ENCODE measurements at places on chromosomes 4 and X.

DNA sequence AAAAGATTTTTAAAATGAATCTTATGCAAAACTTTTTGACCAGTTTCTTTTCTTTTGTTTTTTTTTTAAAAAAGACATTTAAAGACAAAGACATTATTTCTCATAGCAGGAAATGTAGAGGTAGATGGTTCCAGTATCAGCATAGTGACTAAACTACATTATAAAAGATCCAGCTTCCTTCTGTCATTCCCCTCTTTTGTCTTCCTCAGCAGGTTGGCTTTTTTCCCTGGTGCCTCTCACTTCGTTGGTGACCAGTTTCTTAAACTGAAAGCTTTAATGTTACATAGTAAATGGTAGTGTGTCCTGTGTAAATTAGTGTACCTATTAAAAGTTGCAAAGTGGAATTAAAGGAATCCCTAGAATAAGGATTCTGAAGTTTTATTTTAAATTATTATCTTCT lies 36.1 kb downstream of the DCK start:
- no peak for DNase-seq

DNA sequence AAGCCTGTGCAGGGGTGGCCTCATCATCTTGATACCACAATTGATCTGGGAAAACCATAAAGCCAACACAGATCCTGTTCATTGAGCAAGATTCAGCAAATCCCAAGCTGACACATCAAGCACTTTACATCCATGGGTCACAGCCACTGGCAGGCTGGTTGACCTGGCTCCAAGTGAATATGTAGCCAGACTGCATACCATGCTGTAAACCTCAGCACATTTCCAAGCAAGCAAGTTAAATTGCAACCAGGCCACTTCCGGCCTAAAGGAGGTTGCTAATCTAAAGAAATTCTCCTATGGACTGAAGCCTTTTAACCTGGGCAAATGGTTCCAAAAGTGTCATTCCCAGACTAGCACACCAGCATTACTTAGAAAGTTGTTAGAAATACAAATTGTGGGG lies 54.4 kb upstream of the USP26 start:
- DNase-seq = no peak

- DNase-seq = no peak
Measured at GRCh38 chr4:67879486-67879885, 4.3 kb downstream of the TMPRSS11D start.

- no peak for DNase-seq
Measured at GRCh38 chr4:122661176-122662160, 40.6 kb upstream of the IL21 start.

DNA sequence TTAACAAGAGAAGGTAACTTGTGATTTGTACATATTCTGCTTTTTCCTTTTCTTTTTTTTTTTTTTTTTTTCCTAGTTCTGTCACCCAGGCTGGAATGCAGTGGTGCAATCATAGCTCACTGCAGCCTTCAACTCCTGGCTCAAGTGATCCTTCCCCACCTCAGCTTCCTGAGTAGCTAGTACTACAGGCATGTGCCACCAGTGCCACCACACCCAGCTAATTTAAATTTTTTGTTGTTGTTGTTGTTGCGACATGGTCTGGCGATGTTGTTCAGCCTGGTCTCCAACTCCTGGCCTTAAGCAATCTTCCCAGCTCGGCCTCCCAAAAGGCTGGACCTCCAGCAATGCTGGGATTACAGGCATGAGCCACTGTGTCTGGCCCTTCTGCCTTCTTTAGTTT lies 1.5 kb upstream of the TACR3 start:
- no peak for DNase-seq

GRCh38 chr4:152605641-152606335 lies 69.9 kb upstream of the FBXW7 start:
- DNase-seq = no peak

DNA sequence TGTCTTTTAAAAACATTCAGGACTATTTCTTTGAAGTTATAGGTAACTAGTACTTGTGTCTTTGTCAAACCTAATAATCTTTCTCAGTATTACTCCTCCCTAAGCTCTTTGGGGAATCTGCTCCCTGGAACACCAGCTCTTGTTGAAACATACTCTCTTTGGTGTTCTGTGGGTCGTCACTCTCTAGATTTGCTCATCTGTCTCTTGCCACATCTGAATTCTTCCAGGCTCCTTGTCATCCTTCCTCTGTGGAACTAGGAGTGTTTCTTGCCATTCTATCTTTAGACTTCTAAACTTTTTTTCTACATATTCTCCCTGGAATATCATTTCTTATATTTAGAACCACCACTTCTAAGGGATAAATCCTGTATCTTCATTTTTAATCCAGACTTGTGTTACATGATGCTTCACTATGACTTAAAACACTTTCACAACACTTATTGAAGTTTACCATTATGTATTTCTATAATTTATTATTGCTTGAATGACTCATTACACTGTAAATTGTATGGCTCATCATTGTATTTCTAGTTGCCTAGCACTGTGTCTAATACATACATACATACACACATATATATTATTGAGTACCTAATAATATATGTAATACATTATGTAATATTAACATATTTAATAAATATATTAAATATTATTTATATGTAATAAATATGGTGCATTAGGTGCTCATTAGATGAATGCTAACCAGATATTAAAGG lies 186.1 kb downstream of the TMA16 start:
- no peak for DNase-seq

DNA sequence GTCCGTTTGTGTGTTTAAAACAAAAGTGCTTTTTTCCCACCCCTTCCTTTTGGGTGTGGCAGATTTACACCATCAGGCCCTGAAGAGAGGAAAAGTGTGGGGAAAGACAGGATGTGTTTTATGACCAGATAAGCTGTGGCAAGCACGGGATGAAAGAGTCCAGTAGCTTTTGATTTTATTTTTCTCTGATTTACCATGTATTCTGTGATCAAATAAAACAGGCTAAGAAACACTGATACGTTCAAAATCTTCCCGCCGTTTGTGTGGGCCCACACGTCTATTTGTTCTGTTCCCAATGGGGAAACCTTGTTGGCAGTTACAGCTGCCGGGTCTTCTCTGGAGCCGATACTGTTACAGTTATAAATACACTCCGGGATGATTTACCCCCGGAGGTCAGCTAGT lies 10.8 kb downstream of the LRP2BP start:
- DNase-seq = no peak

DNA sequence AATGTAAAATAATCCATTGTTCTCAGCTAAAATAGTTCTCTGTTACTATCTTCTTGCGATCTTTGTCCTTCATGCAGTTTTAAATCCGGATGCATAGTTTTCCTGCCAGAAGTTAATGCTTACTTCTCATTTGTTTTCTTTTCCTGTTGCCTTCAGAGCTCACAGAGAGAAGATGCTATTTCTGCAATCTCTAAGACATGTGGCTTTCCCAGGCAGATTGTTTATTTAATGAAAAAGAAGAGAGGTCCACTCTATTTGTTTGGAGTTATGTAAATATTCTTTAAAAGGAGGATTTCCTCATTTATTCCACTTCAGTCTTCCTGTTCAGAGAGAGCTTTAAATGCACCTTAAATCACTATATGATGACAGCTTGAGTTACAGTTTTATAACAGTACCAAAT lies 39.3 kb upstream of the HPGD start:
- DNase-seq = no peak

DNA sequence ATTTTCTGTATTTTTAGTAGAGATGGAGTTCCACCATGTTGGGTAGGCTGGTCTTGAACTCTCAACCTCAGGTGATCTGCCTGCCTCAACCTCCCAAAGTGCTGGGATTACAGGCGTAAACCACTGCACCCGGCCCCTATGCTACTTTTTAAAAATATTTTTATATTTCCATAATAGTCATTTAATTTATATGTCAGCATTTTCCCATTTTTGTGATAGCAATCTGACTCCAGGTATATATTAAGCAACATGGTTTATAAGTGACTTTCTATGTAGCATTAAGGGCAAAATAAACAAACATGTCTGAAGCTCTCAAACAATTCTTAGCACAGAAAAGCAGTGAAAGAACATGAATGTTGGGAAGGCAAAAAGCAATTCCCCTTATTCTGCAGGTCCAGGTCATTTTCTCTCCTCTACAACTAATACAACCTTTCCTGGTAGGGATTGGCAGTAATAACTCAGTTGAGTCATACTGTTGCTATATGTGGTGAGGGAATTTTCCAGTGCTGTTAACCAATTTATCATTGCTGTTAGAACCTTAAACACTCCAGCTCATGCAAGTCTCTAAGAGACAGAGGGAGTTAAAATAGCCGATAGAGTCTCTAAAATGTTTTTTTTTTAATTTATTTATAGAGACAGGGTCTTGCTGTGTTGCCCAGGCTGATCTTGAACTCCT lies 24.0 kb downstream of the SMIM14 start:
- DNase-seq = no peak

GRCh38 chr4:172998527-172999469 lies 169.8 kb upstream of the GALNT7 start:
- DNase-seq = no peak

- no peak for DNase-seq
Measured at GRCh38 chr4:164902608-164903007, 25.6 kb downstream of the APELA start.

- no peak for DNase-seq
Measured at GRCh38 chr4:108556588-108557200, 63.7 kb upstream of the RPL34 start.

DNA sequence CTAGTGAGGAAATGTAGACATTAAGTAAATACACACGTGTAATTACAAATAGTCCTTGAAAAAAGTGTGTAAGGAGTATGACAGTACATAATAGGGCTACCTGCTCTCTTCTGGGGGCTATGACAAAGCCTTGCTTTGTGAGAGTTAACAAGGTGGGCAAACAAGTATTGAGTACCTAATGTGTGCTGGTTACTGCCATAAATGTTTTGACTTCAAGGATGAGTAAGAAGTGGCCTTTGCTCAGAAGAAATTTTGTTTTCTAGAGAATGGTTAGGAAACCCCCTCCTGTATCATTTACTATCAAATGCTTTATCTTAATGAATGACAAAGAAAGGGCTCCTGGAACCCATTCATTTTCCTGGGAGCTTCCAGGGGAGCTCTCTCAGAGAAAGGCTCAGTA lies 167.0 kb upstream of the CASK start:
- DNase-seq = no peak

DNA sequence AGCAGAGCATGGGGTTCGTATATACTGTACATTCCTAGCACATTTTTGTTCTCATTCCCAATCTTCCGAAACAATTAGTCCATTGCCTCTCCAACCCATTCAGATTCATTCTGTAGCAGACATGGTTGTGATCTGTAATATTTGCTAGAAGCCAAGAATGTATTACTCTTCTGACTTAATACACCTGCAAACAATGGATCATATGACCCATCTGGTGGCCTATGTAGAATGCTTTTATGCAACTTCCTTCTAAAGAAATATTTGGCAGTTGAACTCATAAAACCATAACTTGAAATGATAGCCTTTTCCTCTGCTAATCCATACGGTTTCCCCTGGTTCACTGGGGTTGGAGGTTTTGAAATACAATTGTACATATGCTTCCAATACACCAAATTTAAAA lies 32.8 kb upstream of the SGMS2 start:
- DNase-seq = no peak

DNA sequence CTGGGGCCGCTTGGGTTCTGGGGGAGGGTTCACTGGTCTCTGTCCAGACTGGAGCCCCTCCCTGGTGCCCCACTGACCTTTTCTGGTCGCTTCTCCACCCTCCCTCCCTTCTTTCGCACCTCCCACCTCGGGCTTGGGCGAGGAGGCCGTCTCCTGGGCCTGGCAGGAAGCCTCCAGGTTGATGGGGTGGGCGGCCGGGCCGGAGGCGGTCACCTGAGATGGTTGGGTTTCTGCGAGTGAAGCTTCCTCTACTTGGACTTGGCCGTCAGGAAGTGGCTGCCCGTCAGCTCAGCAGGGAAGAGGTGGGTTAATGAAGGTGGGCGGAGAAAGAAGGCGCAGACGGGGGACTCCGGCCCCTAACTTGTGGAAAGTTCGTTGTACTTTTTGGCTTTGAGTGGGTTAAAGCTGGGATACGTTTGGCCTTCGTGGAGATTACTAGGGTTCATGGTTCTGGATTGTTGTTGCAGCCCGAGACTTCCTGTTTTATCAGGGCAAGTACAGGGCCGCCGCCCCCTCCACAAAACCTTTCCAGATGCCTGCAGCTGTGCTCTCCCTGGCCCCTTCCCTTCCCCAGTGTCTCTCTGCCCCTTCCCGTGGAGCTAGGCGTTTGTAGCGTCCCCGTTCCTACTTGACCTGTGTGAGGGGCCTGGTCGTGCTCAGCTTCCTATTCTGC lies 1.2 kb downstream of the AKAP17A start:
- DNase-seq = peak; percentile 74

DNA sequence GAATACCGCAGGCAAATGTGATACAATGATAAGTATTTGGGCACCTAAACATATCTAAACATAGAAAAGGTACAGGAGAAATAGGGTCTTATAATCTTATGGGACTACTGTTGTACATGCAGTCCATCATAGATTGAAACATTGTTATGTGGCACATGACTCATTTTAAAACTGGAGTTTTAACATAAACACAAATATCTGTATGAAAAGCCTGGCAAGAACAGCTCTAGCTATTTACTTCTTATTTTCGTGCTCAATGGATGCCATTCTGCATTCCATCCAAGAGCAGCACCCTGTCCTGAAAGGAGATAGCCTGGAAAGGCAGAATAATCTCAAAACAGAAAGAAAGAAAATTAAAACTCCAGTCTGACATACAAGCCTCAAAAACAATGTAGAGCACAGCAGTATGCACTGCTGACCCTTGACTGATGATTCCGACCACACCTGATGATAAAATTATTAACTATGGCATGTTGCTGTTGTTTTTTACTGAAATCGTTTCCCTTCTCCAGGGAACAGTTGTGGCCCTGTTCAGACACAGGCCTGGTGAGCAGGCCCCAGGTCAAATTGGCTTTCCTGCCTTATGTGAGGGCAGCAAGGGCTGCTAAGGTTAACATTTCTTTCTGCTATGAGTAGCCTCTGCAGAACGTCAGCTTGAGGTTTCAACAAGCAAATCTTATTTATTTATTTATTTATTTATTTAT lies 152.7 kb downstream of the APBB2 start:
- DNase-seq = no peak

DNA sequence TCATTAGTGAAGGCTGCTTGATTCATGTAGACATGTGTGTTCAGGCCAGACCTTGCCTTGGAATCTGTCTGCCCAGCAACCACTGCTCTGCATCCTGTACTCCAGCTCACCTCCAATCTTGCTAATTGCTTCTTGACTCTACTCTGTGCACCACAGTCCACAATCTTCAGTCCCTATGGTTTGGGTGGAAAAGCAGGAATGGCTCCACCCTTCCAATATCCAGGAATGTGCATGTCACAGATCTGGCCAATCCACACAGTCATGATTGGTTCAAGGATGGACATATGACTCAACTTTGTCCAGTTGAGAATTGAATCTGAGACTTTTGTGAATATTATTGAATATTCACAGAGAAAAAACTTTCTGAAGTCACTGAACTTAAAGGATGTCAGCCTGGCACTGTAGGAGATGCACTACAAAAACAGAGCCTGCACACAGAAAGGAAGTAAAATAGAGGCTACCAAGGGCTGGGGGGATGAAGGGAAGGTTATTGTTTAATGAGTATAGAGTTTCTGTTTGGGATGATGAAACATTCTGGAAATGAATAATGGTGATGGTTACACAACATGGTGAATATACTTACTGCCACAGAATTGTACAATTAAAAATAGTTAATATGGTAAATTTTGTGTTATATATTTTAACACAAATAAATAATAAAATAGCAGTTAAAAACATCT lies 161.3 kb upstream of the USP38 start:
- no peak for DNase-seq

- DNase-seq = no peak
Measured at GRCh38 chr4:129337228-129337620, 241.3 kb downstream of the C4orf33 start.

GRCh38 chr4:163858515-163858914 lies 364.0 kb downstream of the TMA16 start:
- DNase-seq = no peak

- no peak for DNase-seq
Measured at GRCh38 chrX:28398342-28398741, 188.9 kb upstream of the IL1RAPL1 start.

Data from GM12892 (cell line).